ENCODE measurements at places on chromosomes 2 and 18. TPM values are rescaled to one million over a fixed set of nuclear protein-coding genes. Genes with fewer than 3 reads are reported as not detected.

DNA sequence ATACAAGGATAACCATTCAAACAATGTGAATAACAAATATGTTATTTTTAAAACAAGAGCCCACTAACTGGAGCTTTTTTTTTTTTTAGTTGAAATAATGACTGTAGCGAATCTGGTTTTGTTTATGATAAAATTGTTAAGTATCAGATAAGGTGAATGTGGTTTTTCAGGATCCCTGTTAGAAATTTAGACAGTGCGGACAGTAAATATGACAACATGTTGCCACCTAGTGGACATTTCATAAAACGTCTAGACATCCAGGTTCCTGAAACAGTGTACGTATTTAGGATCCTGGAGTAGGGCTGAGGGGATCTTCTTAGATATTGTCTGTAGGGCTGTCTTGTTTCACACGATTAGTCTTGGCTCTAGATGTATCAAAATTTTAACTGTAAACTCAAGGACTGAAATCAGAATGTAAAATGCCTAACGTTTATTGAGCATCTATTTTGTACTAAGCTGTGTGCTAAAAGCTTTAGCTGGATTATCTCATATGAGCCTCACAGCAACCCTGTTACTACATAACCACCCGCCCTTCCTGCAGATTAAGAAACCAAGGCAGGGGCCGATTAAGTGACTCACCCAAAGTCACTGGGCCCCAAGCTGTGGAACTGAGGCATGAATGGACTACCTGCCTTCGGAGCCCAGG lies 23.9 kb upstream of the CCDC68 start:
- H3K4me1 ChIP-seq: no peaks in the 10 kb centered on the region
- no peaks in the 10 kb centered on the region for H3K36me3 ChIP-seq
- no peaks in the 10 kb centered on the region for H3K27me3 ChIP-seq
- H3K27ac ChIP-seq: no peak overlapping the region

- no peak overlapping the region for H3K4me3 ChIP-seq
- DNase-seq: no peak
- no peaks in the 10 kb centered on the region for H3K4me1 ChIP-seq
- no peaks in the 10 kb centered on the region for H3K27me3 ChIP-seq
- no peaks in the 10 kb centered on the region for H3K36me3 ChIP-seq
- no peak overlapping the region for H3K27ac ChIP-seq
Observed at GRCh38 chr18:40651163-40651562, 1303.9 kb upstream of the PIK3C3 start.

DNA sequence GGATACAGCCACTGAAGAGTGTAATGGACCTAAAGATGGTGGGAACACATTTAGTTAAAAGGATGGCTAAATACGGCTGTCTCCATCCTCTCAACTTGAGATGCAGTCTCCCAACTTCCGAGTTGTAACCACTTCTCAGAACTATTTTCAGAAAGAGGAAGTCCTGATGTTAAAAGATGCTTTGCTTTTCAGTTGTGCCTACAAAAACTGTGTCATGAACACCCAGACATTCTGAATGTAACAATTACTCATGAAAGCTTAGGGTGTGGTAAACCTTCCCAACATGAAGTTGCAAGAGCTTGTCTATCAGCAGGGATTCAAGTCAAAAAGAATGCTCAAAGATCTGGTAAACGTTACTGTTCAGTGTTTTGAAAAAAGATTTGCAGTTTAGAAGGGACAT lies 147.9 kb downstream of the DOCK10 start:
- no peaks in the 10 kb centered on the region for H3K27me3 ChIP-seq
- no peaks in the 10 kb centered on the region for H3K4me1 ChIP-seq
- no peak for DNase-seq
- no peak overlapping the region for H3K27ac ChIP-seq
- no peak overlapping the region for H3K4me3 ChIP-seq
- H3K36me3 ChIP-seq: no peaks in the 10 kb centered on the region

DNA sequence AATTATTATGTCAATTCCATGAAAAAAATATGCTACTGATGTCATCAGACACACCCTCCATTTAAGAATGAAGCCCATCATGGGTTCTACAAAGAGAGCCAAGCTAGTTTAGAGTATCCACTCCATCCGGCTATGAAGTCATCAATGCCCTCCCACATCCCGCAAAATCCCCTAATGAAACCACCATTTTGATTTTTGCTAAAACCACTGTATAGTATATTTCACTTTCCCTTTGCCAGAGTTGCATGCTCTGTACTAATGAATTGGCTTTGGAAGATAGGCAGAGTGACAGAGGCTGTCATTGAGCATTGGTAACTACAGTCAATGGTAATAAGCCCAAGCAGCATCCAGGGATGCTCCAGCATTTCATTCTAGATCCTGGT lies 118.6 kb downstream of the ANKRD44 start:
- no peak for DNase-seq
- H3K4me3 ChIP-seq: no peak overlapping the region
- H3K4me1 ChIP-seq: peaks cover 28% of the 10 kb centered on the region
- no peaks in the 10 kb centered on the region for H3K36me3 ChIP-seq

- H3K27me3 ChIP-seq: no peaks in the 10 kb centered on the region
- no peaks in the 10 kb centered on the region for H3K36me3 ChIP-seq
- no peak overlapping the region for H3K4me3 ChIP-seq
- no peak for DNase-seq
- H3K27ac ChIP-seq: no peak overlapping the region
Observed at GRCh38 chr18:69432847-69433246, 32.2 kb downstream of the DOK6 start.

DNA sequence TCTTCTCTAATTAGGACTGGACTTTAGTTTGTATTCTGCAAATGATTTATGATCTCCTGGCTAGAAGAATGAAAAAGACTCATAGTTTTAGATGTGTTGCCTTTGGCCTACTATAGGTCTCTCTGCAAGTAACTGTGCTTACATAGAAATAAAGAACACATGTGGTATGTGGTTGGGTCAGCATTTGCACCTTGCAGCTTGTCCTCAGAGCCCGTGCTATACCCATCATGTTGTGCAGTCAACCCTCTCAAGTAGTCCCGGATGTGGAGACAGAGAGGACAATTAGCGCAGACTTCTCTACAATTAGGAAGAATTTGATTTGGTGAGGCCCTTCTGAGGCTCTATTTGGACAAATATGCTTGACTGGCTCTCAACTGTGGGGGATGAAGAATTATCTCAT lies 203.7 kb upstream of the ITGA4 start:
- H3K4me3 ChIP-seq: no peak overlapping the region
- H3K27me3 ChIP-seq: no peaks in the 10 kb centered on the region
- no peak overlapping the region for H3K27ac ChIP-seq
- H3K36me3 ChIP-seq: no peaks in the 10 kb centered on the region
- no peak for DNase-seq

- no peaks in the 10 kb centered on the region for H3K27me3 ChIP-seq
- no peak overlapping the region for H3K4me3 ChIP-seq
- DNase-seq: no peak
- H3K4me1 ChIP-seq: peaks cover 13% of the 10 kb centered on the region
- H3K36me3 ChIP-seq: no peaks in the 10 kb centered on the region
Observed at GRCh38 chr2:75565472-75566462, 5.0 kb upstream of the EVA1A start.

DNA sequence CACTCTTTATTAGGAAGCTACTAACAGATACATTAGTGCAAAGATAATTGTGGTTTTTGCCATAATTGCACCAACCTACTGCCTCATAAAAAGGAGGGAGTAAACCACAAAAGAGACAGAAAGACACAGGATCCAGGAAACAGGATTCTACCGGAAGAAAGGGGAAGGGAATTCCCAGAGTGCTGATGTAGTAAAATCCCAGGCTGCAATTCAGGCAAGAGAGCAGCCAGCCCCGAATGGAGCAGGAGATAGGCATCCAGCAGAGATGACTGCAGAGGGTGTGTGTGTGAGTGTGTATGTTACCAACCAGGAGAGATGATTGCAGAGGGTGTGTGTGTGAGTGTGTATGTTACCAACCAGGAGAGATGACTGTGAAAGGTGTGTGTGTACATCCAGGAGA lies 84.4 kb downstream of the KCNS3 start:
- no peaks in the 10 kb centered on the region for H3K4me1 ChIP-seq
- no peak overlapping the region for H3K27ac ChIP-seq
- no peak overlapping the region for H3K4me3 ChIP-seq
- H3K36me3 ChIP-seq: no peaks in the 10 kb centered on the region
- DNase-seq: no peak

- H3K27me3 ChIP-seq: no peaks in the 10 kb centered on the region
- no peaks in the 10 kb centered on the region for H3K36me3 ChIP-seq
- H3K4me1 ChIP-seq: peaks cover 15% of the 10 kb centered on the region
Observed at GRCh38 chr18:32362484-32362883, 108.2 kb downstream of the GAREM1 start.

BUB1 gene
- total RNA-seq: 2.4 TPM
